T-helper 17 cell (primary cell): ENCODE measurements at places on chromosomes 13 and 19. TPM values are rescaled to one million over a fixed set of nuclear protein-coding genes. Genes with fewer than 3 reads are reported as not detected.

The LGALS16 gene
- total RNA-seq = not detected

- DNase-seq = no peak
These were observed 107.8 kb downstream of the RXFP2 start for GRCh38 chr13:31846961-31847752.

DNA sequence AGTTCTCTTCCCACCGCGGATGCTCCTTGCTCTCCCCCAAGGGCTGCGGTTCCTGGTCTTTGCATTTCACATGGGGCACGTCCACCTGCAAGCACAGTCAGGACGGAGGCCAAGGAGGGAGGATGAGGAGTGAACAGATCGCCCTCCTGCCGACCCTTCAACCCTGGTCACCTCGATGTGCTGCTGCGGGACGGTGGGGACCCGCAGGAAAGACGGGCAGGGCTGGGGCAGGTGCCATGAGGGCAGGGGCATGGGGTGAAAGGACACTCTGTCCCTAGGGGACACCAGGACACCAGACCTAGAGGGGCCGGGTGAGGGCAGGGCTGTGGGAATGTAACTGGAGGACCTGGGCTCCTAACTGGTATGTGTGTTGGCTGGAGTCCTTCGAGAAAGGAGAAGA is 840 bp downstream of the SYCE2 start:
- no peak for DNase-seq

DNA sequence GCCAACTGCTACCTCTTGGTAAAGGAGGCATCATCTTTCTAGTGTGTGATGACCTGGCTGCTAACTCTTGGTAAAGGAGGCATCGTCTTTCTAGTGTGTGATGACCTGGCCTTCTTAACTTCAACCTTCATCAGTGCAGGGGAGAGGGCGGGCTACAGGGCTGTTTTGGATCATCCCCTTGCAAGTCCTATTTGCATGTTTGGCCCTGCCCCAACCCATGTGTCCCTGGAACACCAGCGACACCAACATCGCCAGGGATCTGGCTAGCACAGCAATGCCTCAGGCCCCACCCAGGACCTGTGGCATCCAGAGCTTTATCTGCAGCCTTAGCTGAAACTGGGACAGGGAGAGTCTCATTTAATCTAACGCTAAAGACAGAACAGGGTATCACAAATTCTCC is 492.4 kb downstream of the MYO16 start:
- DNase-seq = no peak

The SIGLEC9 gene
- total RNA-seq = 4.8 TPM

DNA sequence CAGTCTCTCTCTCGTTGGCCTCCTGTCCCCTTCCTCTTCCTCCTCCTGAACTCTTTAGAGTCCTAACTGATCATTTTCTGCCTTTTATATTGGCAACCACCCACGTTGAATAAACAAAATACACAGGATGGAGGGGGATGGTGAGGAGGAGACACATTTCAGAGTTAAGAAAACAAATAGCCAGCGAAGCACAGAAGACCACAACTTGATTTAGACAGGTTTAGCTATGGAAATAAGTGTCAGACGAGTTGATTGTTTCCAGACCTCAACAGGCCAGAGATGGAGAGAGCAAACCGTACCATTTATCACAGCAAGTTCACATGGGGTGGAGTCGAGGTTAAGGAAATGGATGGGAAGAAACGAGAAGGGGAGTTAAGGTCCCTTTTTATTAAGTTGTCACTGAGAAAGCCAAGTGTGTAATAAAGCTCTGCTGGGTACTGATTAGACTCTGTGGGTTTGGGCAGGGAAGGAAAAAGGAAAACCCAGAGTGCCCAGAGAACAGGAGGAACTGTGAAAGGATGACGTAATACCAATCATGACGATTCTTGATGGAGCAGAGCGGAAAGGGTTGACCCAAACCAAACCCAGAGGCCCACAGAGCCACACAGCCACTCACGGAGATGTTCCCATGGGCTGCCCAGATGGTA is 11.1 kb upstream of the SERP2 start:
- DNase-seq = no peak

GRCh38 chr13:36480726-36481427 is 48.6 kb downstream of the CCNA1 start:
- DNase-seq = no peak
